Iris pigment epithelial cell (primary cell): ENCODE measurements at places on chromosomes 13 and 19.

DNA sequence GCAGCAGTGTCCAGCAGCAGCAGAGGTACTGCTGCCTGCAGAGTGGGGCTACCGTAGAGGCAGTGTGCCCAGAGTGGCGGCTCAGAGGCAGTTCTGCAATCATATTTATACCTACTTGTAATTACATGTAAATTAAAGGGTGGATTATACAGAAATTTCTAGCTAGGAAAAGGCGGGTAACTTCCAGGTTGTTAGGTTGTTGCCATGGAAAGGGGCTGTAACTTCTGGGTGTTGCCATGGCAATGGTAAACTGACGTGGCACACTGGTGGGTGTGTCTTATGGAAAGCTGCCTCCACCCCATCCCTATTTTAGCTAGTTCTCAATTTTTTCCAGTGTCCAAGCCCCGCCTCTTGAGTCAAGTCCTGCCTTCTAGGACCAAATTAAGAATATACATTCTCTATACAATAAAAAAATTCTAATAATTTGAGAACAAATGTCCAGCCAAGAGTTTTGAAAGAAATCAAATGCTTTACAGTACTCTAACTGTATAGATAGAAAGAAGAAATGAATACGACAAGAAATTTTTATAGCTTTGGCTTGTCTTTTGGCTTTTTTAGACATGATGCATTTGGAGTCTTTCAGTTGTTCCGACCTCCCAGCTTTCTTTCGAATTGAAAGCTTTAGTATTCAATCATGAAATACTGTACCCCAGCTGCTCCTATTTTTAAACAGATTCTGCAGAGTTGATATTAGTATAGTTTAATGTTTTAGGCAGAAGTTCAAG, 816.6 kb downstream of the DIAPH3 start:
- DNase-seq, result no peak

DNA sequence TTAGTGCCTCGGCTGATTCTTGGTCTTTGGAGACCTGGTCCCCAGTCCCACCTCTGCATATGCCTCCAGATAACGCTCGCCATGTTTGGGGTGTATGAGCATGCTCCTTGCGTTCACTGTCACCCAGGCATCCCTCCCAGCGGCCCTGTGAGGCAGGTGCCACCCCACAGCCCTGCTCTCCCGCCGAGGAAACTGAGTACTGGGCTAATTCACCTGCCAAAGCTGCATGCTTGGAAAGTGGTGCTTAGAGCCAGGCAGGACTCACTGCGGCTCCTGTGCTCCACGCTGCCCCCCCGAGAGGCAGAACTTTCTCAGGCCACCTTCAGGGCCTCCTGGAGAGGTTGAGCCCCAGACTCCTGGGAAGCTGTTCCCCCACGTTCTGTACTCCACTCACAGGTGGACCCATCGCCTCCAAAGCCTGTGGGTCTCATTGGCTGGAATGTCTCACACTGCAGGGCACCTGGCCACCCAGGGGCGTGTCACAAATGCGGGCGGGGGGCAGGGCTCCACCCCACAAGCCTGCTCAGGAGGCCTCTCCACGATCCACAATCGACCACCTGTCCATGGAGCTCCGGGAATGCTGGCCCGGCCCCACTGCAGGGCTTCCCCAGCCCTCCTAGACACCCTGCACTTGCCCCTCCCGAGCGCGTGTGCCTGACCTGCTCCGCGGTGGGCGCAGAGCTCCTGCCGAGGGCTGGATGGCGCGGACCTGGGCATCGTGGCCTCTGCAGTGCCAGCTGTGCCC, 64.6 kb downstream of the ATP11A start:
- no peak for DNase-seq

- peak; percentile 77 for DNase-seq
Observed at GRCh38 chr13:29543230-29544215, 52.0 kb downstream of the SLC7A1 start.

GRCh38 chr13:51635137-51635878, 51.0 kb downstream of the WDFY2 start:
- DNase-seq, result no peak

- DNase-seq, result no peak
Observed at GRCh38 chr13:95245071-95245470, 56.2 kb downstream of the ABCC4 start.

- DNase-seq, result no peak
Observed at GRCh38 chr13:95237310-95237870, 63.9 kb downstream of the ABCC4 start.
